ENCODE measurements at places on chromosomes 3 and 15. TPM values are rescaled to one million over a fixed set of nuclear protein-coding genes. Genes with fewer than 3 reads are reported as not detected.

DNA sequence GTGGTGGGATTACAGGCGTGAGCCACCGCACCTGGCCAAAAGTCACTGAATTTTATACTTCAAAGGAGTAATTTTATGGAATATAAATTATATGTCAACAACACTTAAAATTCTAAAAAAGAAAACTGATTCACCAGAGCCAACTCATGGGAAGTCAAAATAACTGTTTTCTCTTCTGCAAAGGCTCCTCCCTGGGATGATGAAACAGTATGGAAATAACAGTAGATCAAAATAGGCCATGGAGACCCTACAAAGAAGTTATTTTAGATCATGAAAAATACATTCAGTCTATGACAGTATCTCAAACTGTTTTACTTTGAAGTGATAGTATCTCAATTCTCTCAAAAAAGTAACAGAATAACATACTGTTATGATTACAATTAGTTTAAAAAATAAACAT is 102.7 kb downstream of the IGSF11 start:
- H3K27ac ChIP-seq = no peak overlapping the region
- H3K4me1 ChIP-seq = no peaks in the 10 kb centered on the region
- H3K4me3 ChIP-seq = no peak overlapping the region
- peaks cover 2% of the 10 kb centered on the region for H3K27me3 ChIP-seq
- DNase-seq = no peak

- H3K4me3 ChIP-seq = no peak overlapping the region
- no peaks in the 10 kb centered on the region for H3K27me3 ChIP-seq
- peaks cover 11% of the 10 kb centered on the region for H3K36me3 ChIP-seq
- H3K27ac ChIP-seq = no peak overlapping the region
- no peak for DNase-seq
Observed at GRCh38 chr3:181358562-181358961, 353.2 kb upstream of the SOX2 start.

- H3K27me3 ChIP-seq = no peaks in the 10 kb centered on the region
- H3K36me3 ChIP-seq = peaks cover 17% of the 10 kb centered on the region
- H3K4me3 ChIP-seq = no peak overlapping the region
- peaks cover 88% of the 10 kb centered on the region for H3K4me1 ChIP-seq
- DNase-seq = no peak
Observed at GRCh38 chr3:188284455-188285212, 130.7 kb downstream of the LPP start.

GRCh38 chr3:15831927-15832326 is 34.1 kb upstream of the ANKRD28 start:
- no peaks in the 10 kb centered on the region for H3K27me3 ChIP-seq
- peaks cover 14% of the 10 kb centered on the region for H3K4me1 ChIP-seq
- H3K27ac ChIP-seq = no peak overlapping the region
- H3K36me3 ChIP-seq = no peaks in the 10 kb centered on the region
- H3K4me3 ChIP-seq = no peak overlapping the region

DNA sequence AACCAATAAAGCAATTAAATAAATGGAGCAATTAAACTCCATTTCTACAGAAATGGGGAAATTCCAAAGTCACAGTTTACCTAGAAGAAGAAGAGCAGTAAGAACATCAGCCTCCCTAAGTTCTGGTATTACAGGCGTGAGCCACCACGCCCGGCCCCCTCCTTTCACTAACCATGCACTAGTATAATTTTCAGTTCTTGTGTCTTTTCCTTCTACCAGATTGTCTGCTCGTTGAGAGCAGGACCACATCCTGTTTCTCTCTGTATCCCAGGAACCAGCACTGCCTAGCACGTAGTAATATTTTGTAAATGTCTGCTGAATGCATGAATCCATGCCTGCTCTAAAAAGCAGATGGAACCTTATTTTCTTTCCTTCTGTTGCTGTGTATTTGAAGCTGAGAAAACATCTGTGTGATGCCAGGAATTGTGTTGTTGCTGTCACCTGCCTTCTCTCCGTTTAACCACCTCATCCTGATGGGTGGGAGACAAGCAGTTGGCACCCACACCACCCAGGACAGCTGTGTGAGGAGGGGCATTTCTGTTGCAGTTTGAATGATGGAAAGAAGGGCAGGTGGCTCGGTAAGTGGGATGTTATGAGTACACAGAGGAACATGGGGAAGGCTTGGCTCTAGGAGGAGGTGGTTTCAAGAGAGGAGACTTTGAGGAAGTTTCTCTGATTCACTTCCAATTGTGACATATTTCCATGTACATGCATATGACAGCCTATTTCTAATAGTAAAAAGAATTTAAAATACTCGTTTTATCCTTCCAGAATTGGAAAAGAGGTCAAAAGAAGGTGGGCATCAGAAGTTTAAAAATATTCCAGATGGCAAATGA is 30.1 kb downstream of the PXYLP1 start:
- no peaks in the 10 kb centered on the region for H3K36me3 ChIP-seq
- H3K27me3 ChIP-seq = peaks cover 4% of the 10 kb centered on the region
- H3K4me1 ChIP-seq = peaks cover 21% of the 10 kb centered on the region
- DNase-seq = no peak
- H3K4me3 ChIP-seq = no peak overlapping the region
- no peak overlapping the region for H3K27ac ChIP-seq

DNA sequence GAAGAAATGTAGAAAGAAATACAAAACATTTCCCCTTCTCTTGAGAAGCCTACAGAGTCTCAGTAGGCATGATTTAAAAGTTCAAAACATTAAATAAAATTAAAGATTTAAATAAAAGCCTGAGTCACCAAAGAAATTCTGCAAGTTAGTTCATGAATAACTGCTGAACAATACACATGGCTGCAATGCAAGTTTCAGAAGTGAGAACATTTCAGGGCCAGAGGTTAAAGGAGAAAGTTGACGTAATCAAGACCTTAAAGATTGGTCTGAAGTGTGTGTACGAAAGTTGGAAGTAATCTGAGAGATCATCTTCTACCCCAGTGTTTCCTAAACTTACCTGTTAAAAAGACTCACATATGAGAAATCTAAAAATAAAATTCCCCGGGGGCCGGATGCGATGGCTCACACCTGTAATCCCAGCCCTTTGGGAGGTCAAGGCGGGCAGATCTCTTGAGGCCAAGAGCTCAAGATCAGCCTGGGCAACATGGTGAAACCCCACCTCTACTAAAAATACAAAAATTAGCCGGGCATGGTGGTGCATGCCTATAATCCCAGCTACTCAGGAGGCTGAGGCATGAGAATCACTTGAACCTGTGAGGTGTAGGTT is 108.7 kb upstream of the PHLDB2 start:
- no peak overlapping the region for H3K4me3 ChIP-seq
- H3K27me3 ChIP-seq = no peaks in the 10 kb centered on the region
- H3K4me1 ChIP-seq = peaks cover 61% of the 10 kb centered on the region
- H3K36me3 ChIP-seq = no peaks in the 10 kb centered on the region
- H3K27ac ChIP-seq = no peak overlapping the region

GRCh38 chr3:39903253-39903652 is 93.8 kb downstream of the MYRIP start:
- peaks cover 11% of the 10 kb centered on the region for H3K4me1 ChIP-seq
- H3K27me3 ChIP-seq = no peaks in the 10 kb centered on the region
- H3K36me3 ChIP-seq = no peaks in the 10 kb centered on the region
- no peak for DNase-seq
- H3K27ac ChIP-seq = no peak overlapping the region

- no peaks in the 10 kb centered on the region for H3K36me3 ChIP-seq
- DNase-seq = peak; percentile 89
- peaks cover 81% of the 10 kb centered on the region for H3K4me1 ChIP-seq
- H3K27ac ChIP-seq = peak overlapping the region; percentile 89
- no peaks in the 10 kb centered on the region for H3K27me3 ChIP-seq
Observed at GRCh38 chr3:99901200-99901926, 83.7 kb downstream of the CMSS1 start.

DNA sequence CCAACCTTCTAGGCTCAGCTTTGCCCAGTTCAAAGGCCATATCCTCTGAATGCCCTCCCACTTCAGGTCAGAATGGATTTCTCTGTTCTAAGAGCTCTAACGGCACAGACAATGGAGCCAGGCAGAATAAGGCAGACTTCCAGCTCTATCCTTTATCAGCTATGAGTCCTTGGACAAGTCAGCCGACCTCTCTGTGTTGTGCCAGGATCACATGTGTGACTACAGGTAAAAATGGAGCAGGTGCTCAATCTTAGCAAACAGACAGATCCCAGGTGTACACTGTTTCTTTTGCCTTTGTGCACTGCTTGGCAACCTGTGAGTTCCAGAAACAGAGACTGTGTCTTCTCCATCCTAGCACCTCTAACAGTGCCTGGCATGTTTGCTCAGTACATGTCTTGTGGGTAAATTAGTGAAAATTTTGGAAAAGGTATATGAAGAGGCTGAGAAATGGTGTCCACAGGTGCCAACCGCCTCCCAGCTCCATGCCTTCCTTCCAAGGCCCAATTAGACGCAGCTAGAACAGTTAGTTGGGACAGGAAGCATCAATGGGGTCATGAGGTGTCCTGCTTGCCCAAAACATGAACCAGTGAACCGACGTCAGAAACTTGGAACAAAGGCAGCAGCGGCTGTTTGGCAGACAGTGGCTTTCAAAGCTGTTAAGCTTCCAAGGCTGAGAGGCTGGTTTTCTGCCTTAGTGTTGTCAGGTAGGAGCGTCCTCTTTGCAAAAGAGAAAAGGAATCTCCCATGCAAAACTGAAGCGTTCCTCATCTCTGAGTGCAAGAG is 28.7 kb downstream of the TLE3 start:
- no peaks in the 10 kb centered on the region for H3K27me3 ChIP-seq
- peaks cover 30% of the 10 kb centered on the region for H3K36me3 ChIP-seq
- H3K27ac ChIP-seq = no peak overlapping the region
- H3K4me3 ChIP-seq = no peak overlapping the region
- no peak for DNase-seq

DNA sequence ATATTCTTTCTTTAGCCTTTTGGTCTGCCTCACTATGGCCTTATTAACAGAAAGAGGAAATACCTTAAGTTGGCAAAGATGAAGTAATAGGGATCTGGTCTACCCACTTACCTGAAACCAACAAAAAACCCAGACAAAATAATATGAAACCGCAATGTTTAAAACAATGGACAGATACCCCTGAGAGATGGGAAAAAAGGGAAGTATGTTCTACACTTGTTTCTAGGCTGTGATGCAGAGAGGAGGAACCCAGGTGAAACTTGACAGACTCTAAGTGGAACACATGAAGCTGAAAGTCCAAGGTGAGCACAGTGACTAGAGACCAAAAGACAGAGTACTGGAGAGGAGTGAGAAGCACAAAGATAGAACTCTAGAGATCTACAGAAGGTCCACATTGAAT is 78.4 kb downstream of the NR2E3 start:
- H3K27ac ChIP-seq = no peak overlapping the region
- H3K36me3 ChIP-seq = peaks cover 42% of the 10 kb centered on the region
- peaks cover 6% of the 10 kb centered on the region for H3K4me1 ChIP-seq
- no peaks in the 10 kb centered on the region for H3K27me3 ChIP-seq

TEX55 gene
- not detected for total RNA-seq

ADGRG7 gene
- total RNA-seq = not detected

CLRN1 gene
- total RNA-seq = not detected

RGMA gene
- total RNA-seq = 0.63 TPM

ZKSCAN7 gene
- total RNA-seq = 0.99 TPM

GLDN gene
- not detected for total RNA-seq
